ENCODE measurements at places on chromosomes 4 and X.

DNA sequence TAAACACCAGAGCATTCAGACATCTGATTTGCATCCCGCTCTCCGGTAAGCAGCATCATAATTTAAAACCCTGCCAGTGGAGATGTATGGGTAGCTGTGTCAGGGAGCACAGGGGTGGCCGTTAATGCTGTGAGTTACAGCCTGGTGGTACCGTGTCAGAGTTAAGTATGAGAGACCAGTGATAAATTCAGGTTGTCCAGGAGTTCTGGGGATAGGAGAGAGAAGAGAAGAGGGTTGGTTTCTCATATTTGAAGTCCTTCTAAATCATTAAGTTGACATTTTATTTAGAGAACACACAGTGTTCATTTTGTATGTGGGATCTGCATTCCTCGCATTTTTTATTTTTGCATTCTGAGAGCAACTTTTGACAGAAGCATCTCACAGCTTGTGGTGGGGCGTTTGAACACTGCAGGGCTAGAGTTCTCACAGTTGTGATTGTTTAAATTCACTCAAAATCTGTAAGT is 157.6 kb downstream of the DCLK2 start:
- no peak for DNase-seq

DNA sequence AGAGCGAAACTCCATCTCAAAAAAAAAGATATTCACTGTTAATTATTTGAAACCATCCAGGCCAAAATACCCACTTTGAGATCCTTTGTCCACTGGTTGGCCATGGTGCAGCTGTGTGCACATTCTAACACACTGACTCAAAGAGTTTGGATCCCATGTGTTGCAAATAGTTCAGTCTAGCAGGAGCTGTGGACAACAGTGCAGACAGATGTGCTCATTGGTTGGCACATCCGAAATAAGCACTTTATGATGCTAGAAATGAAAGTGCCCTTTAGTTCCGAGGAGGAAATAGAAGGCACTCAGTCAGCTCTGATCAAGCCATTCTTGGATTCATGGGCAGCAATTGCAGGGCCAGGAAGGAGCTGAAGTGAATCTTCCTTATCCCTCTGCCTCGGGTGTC is 63.0 kb upstream of the TMEM150C start:
- DNase-seq: no peak

GRCh38 chr4:38560768-38561558 is 103.0 kb upstream of the KLF3 start:
- DNase-seq: peak; percentile 16

DNA sequence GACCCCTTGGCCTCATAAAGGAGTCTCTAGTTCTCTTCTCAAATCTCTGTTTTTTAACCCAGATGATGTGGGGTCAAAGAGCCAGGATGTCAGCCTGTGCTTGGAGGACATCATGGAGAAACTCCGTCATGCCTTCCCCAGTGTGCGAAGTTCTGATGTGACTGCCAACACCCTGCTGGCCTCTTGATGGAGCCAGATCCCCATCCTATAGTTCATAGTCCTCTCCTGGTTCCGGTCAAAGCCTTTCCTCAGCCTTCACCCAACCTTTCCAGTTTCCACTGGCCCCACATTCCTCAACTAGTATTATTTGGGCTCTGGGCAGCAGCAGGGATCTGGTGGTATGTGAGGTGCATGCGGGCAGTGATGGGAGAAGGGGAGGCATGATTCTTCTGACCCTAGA is 30.7 kb downstream of the TAF7L start:
- no peak for DNase-seq

- no peak for DNase-seq
Measured at GRCh38 chrX:138082251-138082650, 516.3 kb downstream of the ZIC3 start.

DNA sequence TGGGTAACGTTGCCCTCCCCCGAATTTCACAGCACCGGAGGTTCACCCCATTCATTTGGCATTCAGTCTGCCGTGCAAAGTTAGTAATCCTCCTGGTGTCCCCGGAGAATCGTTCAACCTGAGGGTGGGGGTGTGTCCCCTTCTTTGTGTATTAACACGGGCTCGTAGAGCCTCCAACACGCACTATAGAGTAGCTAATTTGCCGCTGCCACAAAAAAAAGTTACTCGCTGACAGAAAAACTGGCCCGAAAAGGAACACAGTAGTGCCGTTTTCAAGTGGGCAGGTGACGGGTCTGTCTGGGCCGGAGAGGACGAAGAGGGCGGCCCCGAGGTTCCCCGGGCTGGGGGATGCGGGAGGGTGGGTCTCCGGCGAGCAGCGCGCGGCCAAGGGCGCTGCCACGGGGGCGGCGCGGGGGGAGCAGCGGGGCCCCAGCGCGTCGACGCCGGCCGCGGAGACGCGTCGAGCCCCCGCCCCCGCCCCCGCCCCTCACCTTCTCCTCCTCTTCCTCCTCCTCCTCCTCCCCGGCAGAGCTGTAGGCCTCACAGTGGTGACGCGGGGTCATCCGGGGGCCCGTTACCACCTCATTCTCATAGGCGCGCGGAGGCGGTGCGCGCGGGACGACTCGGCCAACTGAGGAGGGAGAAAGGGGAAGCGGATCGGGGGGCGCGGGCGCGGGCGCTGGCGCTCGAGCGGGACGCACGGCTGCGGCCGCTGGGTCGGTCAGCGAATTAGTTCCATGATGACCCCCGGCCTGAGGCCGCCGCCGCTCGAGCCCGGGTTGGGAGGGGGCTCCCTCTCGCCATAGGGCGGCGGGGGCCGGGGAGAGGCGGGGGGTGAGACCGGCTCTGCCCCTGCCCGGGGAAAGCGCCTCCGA is 571 bp downstream of the CCNI start:
- peak; percentile 80 for DNase-seq

- DNase-seq: no peak
Measured at GRCh38 chr4:7941111-7941964, 1.7 kb upstream of the AFAP1 start.

GRCh38 chrX:38754818-38755718 is 46.2 kb upstream of the MID1IP1 start:
- no peak for DNase-seq

DNA sequence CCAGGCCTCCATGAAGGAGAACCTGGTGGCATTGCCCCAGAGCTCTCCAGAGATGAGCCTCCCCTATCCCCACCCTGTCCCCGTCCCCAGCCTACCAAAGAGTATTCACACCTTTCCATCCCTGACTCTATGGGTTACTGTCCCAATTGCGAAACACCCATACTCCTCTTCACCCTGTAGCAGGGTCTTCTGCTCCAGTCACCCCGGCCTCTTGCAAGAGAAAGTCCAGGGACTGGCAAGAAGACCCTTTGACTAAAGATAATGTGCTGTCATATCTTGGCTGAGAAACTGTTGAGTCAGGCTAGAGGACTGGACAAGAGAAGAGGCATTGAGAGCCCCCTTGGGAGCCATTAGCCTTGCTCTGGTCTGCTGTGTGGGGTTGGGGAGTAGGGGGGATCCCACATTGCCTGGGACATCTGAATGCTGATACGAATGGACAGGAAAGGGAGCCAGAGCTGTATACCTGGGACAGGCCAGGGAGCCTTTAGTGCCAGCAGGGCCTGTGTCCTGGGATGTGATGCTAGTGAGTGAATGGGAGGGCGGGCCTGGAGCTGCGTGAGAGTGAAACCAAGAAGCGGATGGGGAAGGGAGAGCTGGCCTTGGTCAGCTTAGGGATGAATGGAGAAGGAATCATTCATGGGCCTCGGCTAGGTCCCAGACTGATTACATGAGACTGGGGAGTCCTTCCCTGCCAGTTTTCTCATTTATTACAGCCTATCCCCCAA is 27.1 kb downstream of the NALF2 start:
- no peak for DNase-seq

GRCh38 chr4:168879188-168879587 is 130.9 kb downstream of the CBR4 start:
- no peak for DNase-seq

GRCh38 chrX:153688071-153688470 is 345 bp downstream of the SLC6A8 start:
- DNase-seq: no peak

- DNase-seq: peak; percentile 58
Measured at GRCh38 chr4:26985873-26986272, 125.2 kb downstream of the STIM2 start.

- DNase-seq: no peak
Measured at GRCh38 chr4:110963662-110964280, 340.9 kb upstream of the PITX2 start.

DNA sequence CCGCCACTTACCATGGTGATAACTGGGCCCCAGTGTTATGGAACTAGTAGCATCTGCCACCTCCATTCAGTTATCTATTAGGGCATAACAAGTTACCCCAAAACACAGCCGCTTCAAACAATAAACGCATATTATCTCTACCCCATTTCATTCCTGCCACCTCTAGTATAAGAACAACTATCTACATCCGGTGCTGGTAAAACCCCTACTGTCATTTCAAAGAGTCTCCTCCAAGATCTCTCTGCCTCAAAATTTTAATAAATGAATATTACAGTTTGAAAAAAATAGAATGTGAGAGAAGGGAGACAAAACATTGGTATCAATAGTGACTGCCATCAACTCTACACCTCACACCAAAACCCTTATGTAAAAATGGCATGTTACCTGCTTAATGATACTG is 35.5 kb upstream of the RBPJ start:
- no peak for DNase-seq

DNA sequence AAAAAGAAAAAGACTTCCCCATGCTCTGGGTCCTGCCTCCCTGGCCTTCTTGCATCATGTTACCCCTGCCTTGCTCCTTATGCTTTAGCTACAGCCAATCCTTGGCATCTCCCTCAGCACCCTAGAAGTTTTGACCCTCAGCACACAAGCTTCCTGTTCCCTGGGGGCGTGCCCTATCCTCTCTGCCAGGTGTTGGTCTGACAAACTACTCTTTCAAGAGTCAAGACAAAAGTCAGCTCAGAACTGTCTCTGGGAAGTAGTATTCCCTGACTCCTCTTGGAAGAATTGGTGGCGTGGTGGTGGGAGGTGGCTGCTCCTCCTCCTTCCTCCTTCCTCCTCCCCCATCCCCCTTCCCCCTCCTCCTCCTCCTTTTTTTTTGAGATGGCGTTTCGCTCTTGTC is 41.0 kb downstream of the PRPS1 start:
- DNase-seq: no peak

DNA sequence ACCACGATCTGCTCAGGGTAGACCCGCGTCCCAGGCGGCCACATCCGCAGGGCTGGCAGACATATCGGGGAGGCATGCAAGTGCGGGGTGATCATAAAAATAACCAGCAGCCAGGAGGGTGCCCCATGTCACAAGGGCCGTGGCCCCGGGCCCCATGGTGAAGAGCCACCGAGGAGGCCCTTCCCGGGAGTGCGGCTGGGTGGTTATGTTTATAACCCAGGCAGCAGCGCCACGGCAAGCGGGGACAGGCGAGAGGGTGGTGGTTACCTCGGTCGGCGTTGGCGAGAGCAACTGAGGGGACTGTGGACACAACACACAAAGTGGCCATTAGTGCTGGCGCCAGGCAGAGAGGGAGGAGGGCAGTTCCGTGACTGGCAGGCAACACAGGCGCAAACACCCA is 92.7 kb upstream of the AFAP1 start:
- no peak for DNase-seq

DNA sequence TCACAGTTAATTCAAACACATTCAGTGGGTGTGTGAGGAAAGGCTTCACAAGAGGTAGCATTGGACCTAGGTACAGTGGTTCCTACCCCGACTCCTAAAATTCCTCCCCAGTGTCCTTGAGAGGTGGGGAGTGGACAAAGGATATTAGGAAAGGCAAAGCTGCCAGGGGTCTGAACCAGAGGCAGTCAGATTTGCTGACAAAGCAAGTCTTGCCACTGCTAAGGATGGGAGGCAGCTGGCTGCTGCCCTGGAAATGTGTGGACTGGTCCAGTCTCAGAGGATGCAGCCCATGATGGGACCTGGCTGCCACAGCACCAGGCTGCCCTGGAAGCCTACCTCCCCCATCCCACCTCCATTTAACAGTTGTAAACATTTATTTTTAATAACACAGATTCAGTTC is 4.1 kb upstream of the PHF8 start:
- DNase-seq: no peak

DNA sequence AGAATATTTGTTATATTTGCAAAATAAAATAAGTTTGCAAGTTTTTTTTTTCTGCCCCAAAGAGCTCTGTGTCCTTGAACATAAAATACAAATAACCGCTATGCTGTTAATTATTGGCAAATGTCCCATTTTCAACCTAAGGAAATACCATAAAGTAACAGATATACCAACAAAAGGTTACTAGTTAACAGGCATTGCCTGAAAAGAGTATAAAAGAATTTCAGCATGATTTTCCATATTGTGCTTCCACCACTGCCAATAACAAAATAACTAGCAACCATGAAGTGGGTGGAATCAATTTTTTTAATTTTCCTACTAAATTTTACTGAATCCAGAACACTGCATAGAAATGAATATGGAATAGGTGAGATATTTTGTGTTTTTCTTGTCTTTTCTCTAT is at the start of gene AFP:
Gene AFP, plus strand, starts transcription at position 238 of the 400 bp plus-strand sequence. Its CDS starts 42 bp downstream, at position 280.
- no peak for DNase-seq

GRCh38 chr4:127479031-127479622 is 153.6 kb upstream of the INTU start:
- DNase-seq: no peak

- DNase-seq: no peak
Measured at GRCh38 chr4:10343656-10344055, 113.6 kb downstream of the ZNF518B start.

- DNase-seq: no peak
Measured at GRCh38 chr4:48589098-48589445, 99.0 kb downstream of the ZAR1 start.

DNA sequence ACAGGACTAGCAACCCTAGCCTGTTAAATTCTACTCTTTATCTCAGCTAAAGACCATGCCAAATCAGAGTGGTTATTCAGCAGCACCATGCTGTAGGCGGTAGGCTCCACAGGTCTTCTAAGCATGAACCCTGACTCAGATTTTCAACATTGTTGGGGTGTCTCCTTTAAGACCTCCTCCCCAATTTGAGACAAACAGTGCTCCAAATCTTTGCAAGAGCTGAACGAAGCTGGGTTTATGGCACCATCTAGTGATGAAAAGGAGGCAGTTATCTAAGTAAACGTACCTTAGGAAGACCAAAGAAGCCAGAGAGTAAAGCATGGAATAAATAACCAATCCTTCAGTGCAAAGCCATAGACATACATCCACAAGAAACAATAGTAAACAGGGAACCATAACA is 334.5 kb upstream of the SLC7A11 start:
- no peak for DNase-seq

DNA sequence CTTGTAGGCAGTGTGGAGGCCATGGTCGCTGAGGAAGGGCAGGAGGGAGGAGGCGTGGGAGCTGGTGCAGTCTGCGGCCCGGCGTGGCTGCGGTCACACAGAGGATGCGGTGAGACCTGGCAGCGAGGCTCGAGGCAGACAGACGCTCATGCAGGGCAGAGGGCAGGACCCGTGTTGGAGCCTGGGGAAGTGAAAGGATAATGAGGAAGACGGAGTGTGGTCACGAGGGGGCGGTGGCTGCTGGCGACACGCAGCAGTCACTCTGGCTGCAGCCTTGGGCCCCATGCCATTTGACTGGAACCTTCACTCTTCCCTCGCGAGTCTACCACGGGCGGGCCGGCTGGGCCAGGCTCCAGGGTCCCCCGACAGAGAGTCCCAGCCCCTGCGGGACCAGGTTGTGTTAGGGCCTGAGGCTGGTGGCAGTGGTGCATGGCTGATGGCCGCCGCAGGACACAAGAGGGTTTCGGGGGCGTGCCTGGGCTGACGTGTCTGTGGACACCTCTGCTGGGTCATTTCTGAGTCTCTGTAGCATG is 68.8 kb upstream of the HGFAC start:
- peak; percentile 14 for DNase-seq
